COLO829 (cell line): ENCODE measurements at places on chromosomes 3 and 15.
A peak's percentile ranks its signal among the peaks of the same experiment; 100 is the strongest.

GRCh38 chr3:4241595-4242170 is 61.5 kb upstream of the SETMAR start:
- DNase-seq = no peak

- no peak for DNase-seq
Measured at GRCh38 chr15:39411102-39411989, 169.5 kb upstream of the THBS1 start.

GRCh38 chr3:112247900-112248299 is 46.1 kb downstream of the SLC9C1 start:
- DNase-seq = no peak

DNA sequence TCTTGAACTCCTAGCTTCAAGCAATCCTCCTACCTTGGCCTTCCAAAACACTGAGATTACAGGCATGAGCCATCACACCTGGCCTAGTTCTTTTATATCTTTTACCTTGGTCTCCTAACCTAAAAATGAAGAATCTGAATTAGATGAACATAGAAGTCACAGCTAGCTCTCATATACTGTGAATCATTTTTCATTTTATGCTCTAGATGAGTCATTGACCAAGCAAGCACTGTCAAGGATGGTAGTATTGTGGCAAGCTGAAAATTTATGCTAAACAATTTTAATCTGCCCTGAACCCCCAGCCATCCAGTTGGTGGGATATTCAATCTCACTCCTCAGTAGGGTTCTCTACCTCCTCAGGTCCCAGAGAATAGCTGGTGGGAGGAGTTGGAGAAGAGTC is 48.3 kb upstream of the DNAJC13 start:
- DNase-seq = no peak

GRCh38 chr3:98897701-98898100 is 3.8 kb downstream of the DCBLD2 start:
- DNase-seq = no peak

GRCh38 chr15:42510258-42511006 is 15.0 kb downstream of the SNAP23 start:
- no peak for DNase-seq

DNA sequence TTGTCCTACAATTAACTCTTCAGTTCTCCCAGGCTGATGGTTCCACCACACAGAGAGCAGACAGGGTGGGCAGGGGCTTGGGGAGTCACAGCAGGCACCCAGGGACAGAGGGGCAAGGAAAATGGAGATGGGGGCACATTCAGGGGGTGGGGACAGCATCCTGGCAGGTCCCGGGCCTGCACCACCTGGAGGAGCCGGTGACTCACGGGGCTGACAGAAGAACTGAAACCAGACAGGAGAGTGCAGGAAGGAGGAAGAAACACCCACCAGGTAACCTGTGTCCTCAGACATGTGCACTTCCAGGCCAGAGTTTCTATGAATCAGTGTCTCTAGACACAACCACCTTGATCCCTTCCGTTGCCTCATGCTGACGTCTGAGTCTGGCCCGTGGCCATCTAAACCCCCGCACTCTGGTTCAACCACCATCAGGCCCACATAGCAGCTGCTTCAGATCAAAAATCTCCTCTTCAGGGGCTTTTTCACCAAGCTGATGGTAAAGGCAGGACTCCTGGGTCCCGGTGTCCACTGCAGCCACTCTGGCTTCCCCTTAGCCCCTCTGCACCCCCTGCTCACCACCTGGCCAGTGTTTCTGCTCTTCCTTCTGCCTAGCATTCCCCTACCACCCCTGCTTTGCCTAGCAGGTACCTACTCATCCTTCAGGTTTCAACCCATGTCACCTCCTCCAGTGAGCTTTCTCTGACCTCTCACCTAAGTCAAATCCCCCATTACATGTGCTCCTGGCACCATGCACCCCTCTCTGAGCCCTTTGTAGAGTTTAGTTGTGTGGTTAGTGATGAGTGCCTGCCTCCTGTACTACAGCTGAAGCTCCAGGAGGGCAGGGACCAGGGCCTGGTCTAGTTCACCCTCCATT is 16.5 kb upstream of the CYP11A1 start:
- DNase-seq = no peak

- no peak for DNase-seq
Measured at GRCh38 chr3:197354568-197355001, 56.2 kb upstream of the DLG1 start.

DNA sequence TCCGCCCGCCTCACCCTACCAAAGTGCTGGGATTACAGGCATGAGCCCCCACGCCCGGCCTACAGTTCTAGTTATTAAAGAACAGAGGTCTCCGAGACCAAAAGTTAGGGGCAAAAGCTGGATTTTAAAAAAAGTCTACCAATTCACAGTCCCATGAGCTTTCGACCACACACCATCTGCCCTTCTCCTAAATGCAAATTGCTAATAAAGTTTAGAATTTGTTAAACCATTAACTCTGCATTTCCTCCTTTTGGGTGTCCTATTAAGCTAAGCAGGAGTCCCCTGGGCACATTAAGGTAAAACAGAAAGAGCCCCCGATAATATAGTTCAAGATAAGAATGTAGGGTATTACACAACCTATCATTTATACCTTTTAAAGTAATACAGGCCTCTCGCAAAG is 322.7 kb downstream of the FOXP1 start:
- no peak for DNase-seq

DNA sequence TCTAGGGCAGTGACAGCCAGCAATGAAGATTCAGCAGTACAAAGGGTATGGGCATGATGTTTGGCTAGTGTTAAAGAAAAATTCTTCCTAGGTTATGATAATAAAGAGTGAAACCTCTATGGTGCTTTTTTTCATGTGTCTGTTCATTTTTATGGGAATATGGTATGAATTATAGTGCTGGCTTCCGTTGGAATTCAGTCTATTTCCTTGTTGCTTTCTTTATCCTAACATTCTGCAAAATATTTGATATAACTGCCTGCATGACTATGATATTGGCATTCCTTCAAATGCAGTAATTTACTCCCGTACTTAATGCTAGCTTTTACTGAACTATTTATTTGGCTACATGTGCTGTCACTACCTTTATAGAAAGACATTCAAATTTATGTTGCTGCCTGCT is 57.6 kb upstream of the ATP11B start:
- no peak for DNase-seq

DNA sequence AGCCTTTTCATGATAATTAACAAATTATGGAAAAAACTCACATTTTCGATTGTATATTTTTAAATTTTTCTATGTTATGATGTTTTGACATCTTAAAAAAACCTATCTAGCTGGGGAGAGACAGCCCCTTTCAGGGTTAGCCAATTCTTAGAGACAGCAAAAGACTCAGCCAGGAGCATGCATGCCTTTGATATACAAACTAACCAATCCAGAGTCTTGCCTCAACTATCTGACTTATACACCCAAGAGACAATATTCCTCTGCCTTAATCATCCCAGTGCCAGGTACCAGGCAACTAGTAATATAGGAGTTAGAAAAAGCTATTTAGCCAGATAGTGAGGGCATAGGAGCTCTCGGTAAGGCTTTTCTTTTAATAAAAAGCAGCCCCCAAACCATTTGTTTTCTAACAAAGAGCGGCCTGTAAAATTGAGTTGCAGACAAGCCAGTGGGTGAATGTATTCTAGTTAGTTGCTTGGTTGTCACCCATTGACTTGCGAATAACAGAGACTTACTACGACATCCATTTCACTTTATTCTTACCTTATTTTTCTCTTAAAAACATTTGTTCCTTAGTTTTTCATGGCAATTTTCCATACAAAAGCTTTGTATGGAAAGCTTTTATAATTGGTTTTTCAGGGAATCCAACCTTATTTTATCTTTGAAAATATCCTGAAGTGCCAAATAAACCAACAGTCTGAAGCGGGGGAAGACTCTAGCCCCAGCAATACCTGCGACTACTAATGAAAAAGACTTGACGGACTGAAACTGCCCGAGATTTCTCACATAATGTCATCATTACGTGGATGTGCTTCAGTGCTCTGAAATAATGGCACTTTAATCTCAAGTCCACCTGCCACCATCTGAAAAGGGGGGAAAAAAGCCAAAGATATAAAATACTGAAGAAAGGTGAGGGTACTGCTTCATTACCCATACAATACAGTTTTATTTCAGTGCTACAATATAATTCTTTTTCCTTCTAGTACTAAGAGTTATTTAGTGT is 64.6 kb upstream of the ATP2C1 start:
- DNase-seq = no peak

- DNase-seq = no peak
Measured at GRCh38 chr15:67753891-67754290, 71.4 kb upstream of the SKOR1 start.

DNA sequence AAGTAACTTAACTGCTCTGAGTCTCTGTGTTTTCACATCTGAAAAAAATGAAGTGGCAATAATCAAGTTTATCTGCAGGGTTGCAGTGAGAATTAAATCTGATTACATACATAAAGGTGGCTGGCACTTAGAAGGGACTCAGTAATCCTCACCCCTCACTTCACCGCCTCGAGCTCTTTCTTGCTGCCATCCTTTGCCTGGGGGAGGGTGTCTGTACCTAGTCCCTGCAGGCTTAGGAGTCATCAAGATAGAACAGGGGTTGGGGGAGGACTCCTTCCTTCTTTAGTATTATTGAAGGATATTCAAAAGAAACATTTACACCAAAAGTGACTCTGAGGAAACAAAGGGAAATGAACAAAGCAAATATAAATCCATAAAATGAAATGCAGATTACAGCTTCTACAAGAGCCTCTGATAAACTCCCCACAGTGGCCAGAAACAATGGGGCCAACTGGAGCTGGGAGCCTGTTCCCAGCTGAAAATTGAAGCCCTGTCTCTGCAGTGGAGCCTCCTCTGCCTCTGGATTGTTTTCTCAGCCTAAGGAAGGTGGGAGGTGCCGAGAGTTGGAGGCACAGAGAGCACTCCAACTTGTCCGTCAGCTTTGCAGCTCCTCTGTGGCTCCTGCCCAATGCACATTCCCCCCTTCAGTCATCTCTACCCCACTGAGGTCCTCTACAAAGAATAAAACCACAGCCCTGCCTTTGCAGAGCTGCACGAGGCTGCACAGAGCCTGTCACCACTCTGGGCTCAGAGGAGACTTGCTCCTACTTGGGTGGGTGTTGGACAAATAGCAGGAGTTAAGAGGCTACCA is 41.8 kb downstream of the CRYGS start:
- DNase-seq = no peak

- no peak for DNase-seq
Measured at GRCh38 chr15:62719316-62719715, 323.2 kb upstream of the TPM1 start.

- no peak for DNase-seq
Measured at GRCh38 chr15:67838789-67839332, 984 bp downstream of the RNU6-1 start.

- peak; percentile 75 for DNase-seq
Measured at GRCh38 chr3:37741644-37742043, 120.0 kb upstream of the CTDSPL start.

- no peak for DNase-seq
Measured at GRCh38 chr3:156594219-156594683, 39.3 kb upstream of the SSR3 start.

DNA sequence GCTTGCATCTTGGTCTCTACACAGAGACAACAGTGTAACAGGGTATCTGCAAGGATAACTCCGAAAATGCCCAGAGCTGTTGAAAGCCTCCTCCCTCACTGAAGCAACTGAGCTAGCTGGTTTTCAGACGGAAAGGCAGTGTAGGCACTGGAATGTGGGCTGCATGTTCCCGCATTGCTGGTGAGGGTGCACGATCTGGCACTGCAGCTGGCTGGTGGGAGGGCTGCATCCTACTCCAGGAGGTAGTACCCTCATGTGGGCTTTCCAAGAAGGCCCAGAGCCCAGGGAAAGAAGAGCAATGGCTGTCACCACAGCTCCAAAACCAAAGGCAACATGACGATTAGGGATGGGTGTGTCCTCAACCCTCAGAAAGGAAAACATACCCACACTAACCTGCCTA is 28.7 kb upstream of the RPS17 start:
- no peak for DNase-seq

DNA sequence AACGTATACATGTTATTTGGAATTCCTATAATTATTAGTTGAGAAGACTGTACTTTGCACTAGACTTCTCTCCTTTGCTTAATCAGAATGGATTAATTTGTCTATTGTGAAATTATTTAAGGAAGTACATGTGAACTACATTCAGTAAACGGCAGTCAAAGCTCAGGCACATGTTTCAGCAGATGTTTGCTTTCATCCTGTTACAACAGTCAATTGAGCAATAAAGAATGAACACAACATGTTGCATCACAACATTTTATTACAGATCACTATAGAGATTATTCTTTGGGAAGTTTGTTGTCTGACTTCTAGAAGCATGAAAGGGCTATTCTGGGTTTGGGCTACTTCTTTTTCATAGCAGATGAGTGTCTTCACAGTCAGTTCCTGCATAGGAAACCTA is 39.2 kb downstream of the RAB27A start:
- no peak for DNase-seq

DNA sequence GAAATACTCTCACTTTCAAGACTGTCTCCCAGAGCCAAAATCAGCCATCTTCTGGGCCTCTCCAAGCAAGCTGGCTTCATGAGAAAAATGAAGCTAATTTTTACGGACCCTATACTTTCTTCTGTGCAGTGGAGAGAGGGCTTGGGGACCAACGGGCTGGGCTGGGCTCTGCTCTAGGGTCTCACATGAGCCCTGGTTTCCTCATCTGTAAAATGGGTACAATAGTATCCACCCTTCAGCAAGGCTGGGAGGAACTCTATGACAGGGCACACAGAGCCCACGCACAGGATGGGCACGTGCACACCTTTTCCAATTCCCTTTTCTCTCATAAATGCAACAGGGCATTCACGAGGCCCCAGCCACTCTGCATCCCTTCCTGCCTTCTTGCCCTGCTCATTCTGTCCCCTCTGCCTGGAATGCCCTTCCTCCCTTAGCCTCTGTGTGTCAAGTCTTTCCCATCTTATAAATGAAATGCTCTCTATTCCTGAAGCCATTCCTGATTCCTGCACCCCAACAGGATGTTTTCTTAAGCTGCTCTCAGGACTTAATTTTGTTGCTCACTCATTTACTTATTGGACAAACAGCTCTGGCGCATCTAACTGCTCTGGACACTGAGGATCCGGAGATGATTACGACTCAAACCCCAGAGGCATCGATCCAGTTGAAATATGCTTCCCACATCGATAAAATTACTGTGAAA is 32.9 kb upstream of the SEC13 start:
- no peak for DNase-seq

DNA sequence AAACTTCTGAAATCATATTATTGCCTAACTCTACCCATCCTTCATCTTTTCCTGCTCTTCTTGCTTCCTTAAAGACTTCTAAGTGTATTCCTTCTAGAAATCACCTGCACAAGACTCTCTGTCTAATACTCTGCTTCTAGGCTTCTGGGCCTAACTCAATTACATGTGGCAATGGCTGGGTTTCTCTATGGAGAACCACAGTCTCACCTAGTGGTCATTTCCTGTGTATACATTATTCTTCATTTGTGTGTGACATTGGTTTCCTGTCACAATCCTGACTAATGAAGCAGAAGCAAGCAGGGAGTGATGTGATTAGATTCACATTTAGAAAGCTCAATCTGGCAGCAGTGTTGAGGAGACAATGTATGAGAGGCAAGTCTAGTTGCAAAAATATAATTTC is 16.9 kb upstream of the CLDN1 start:
- no peak for DNase-seq

DNA sequence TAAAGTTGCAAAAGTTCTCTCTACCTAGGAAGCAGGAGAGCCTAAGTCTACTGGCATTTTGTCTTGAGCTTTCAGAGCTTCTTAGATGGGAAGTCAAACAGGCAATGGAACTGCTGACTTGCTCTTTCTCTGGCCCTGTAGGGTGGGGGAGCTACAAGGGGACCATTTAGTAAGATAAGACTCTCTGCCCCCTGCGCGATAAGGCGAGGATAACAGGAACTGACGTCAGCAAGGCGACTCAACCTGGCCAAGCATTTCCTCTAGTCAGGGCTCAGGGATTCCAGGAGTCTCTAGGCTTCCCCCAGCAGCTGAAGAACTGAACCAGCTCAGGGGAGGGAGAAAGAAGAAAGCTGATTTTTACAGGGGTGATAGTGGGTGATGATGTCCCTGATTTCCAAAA is 5.8 kb downstream of the RARB start:
- DNase-seq = no peak
